ENCODE measurements at places on chromosomes 1 and 21. TPM values are rescaled to one million over a fixed set of nuclear protein-coding genes. Genes with fewer than 3 reads are reported as not detected.

The TFF3 gene
- 1.3 TPM for polyA plus RNA-seq

The KCNJ9 gene
- 0.01 TPM for polyA plus RNA-seq

The OVAAL gene
- not detected for polyA plus RNA-seq

The RAB4A gene
- 34.8 TPM for polyA plus RNA-seq

The FCER1G gene
- polyA plus RNA-seq: 270 TPM

The GNAT2 gene
- not detected for polyA plus RNA-seq

The ALPL gene
- 9.2 TPM for polyA plus RNA-seq

The GIPC2 gene
- polyA plus RNA-seq: 2.7 TPM

The NBPF1 gene
- polyA plus RNA-seq: 78.8 TPM

The NTNG1 gene
- polyA plus RNA-seq: 1.1 TPM

The ATXN7L2 gene
- polyA plus RNA-seq: 0.98 TPM

The OR2W3 gene
- polyA plus RNA-seq: 0.22 TPM

The SLC35F3 gene
- polyA plus RNA-seq: 0.08 TPM

The ETNK2 gene
- polyA plus RNA-seq: 22.3 TPM

The RAB3B gene
- 1.1 TPM for polyA plus RNA-seq

The WNT3A gene
- polyA plus RNA-seq: not detected

The SPRR2E gene
- 1.5 TPM for polyA plus RNA-seq

The FCRLA gene
- polyA plus RNA-seq: 0.06 TPM

The SSX2IP gene
- polyA plus RNA-seq: 1.1 TPM

The MXRA8 gene
- 40.3 TPM for polyA plus RNA-seq

The SH3D21 gene
- polyA plus RNA-seq: 3.5 TPM

The NFASC gene
- polyA plus RNA-seq: 52.6 TPM

The RGS13 gene
- polyA plus RNA-seq: 0.29 TPM

The DCDC2B gene
- 0.05 TPM for polyA plus RNA-seq
